ENCODE measurements at places on chromosomes 3 and 15.

- no peak for DNase-seq
Observed at GRCh38 chr15:92612891-92613290, 42.7 kb downstream of the FAM174B start.

DNA sequence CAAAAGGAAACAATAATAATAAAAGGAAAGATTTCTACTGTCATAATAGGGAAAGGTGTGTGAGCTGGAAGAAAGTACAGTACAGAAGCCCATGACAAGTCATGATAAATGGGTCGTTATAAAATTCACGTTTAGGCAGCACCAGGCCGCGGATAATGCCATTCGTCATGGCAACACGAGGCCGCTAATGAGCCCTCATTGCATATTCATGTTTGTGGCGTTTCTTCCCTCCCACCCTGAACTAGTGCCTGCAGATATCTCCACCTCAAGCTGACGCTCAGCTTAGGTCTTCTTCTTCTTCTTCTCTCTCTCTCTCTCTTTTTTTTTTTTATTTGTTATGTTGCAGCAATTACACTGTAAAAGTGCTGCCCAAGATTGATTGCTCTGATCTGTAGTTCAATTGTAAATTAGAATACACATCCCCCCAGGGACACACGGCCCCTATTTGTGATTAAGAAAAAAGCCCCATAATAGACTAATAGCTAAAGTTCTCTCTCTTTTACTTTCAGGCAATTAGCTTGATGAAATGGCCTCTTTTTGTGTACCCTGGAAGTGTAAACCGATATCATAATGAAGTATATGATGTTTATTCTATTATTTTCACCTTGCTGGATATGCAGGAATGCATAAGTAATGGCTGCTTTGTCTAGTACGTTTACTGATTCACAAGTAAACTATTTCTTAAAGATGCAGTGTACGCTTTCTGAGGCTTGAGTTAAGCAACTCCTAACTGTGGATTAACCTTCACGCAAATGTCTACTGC lies 61.9 kb upstream of the NR2F2 start:
- DNase-seq: no peak

DNA sequence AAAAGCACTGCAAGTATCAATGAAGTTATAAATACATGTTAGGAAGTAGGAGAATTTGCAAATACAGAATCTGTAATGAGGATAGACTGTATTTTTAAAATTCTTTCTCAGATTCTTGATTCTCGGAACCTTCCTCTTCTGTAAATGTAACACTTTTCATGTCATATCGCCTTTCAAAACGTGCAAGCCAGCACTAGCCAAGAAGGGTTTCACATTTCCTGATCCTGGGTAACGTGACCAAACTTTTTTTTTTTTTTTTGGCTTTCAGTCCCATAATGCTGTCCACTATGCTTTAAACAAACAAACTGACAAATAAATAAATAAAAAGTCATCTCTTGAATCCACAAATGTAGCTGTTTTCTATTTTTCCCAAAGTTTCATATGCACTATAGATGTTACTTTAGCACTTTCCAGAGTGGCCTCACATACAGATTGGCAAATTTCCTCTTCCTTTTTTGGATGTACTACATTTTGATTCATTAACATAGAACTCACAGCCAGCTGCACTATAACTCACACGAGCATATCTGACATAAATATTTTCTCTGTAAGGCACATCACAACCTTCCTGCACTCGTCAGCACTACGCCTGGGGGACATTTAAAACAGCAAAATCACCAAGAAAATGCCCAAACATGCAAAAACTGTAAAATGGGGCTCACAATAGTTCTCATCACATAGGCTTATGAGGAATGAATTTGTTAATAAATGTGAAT lies 208.1 kb downstream of the OSBPL10 start:
- DNase-seq: no peak

DNA sequence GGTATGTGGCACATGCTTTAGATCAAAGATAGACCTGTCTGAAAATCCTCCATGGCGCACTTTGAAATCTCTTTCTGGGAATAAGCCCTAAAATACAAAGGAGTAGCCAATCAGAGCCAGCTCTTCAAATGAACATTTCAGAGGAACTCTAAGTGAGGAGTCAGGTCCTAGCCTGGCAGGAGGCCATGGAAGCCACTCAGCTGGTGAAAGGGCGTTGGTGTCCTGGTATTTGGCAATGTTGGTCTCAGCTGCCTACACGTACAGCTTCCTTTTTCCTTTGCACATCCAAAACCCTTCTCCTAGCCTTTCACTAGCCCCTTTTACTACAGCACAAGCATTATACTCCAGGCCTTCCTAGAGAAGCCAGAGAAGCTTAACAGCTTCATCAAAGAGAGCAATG lies 5.5 kb downstream of the WDR73 start:
- DNase-seq: no peak

DNA sequence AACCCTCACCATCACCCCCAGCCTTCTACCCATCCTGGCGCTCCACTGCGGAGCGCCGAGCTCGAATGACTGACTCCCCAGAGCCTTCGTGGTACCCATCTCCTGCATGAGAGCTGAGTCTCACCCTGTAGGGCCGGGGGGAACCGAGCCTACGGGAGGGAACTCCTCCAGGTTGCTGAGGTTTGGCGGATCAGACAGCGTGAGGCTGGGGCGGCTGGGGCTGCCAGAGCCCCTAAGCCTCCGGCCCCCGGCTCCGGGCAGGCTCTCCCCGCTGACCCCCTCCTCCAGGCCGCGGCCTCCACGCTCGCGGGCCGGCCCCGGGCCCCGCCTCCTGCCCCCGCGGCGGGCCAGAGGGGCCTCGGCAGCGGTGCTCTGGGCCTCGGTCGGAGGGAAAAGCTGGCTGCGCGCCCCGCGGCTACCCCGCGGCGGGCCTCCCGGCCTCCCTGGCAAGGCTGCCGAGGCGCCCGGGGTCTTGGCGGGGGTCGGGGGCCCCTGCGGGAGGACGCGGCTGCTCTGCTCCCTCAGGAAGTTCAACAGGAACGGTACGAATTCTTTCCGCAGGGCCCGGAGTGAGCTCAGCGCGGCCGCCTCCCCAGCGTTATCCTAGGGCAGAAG lies 643 bp downstream of the CDAN1 start:
- no peak for DNase-seq

DNA sequence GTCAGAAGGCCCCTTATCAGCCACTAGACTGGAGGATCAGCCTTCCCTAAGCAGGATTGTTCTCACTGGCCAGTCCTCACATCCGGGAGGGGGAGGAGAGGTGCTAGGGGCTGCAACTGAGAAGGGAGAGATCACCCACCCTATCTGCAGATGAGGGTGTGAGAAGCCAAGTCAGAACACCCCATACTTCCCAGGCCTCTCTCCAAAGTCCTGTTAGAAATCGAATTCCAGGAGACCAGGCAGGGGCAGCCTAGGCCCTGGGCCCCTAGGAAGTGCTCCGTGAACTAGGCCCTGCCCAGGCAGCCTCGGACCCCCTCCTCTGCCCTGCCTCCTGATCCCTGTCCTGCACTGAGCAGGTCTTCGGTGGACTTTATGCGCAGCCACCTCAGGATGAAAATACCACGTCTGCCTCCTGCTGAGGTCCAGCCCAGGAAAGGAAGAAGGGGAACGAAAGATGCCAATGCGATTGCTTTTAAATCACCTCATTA lies 933 bp downstream of the DZIP1L start:
- DNase-seq: no peak

GRCh38 chr15:31400222-31400927 lies 73.7 kb downstream of the KLF13 start:
- no peak for DNase-seq

DNA sequence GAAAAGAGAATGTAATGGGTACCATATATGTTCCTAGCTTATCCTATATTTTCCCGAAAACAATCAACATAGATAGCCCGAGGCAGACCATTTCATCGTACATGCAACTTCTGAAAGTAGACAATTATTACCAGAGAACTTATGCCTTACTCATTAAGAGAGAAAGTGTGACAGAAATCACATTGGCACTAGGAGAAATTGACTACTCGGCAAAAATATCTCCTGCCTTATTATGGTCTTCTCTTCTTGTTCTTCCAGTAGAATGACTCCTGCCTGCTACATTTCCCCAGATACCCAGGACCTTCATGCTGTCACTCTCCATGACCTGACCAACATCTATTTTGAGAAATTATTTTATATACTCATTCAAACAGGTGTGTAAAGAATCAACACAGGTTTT lies 1015.7 kb downstream of the TUSC7 start:
- DNase-seq: no peak

GRCh38 chr3:56758539-56758981 lies 43.2 kb downstream of the ARHGEF3 start:
- DNase-seq: peak; percentile 83

- no peak for DNase-seq
Observed at GRCh38 chr15:61621146-61621545, 392.0 kb upstream of the RORA start.

- no peak for DNase-seq
Observed at GRCh38 chr3:158339638-158340037, 229.7 kb downstream of the RSRC1 start.

GRCh38 chr3:194158942-194159439 lies 23.0 kb downstream of the HES1 start:
- DNase-seq: no peak

DNA sequence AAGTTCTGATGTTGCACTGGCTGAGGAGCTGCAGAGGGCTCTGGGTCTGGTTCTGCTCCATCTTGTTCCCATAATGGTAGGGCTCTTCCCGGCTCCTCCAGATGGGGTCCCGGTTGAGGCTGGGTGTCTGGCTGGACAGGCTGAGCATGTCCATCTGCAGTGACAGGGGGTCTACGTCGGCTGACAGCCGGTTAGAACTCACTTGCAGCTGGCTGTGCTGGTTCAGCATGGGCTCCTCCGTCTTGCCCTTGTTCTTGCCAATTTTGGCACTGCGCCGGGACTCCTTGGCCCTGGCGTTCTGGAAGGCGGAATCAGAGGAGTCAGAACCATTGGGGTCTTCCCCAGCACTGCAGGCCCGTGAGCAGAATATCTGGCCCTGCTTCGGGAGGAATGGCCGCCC lies 78.1 kb downstream of the PRICKLE2 start:
- no peak for DNase-seq

DNA sequence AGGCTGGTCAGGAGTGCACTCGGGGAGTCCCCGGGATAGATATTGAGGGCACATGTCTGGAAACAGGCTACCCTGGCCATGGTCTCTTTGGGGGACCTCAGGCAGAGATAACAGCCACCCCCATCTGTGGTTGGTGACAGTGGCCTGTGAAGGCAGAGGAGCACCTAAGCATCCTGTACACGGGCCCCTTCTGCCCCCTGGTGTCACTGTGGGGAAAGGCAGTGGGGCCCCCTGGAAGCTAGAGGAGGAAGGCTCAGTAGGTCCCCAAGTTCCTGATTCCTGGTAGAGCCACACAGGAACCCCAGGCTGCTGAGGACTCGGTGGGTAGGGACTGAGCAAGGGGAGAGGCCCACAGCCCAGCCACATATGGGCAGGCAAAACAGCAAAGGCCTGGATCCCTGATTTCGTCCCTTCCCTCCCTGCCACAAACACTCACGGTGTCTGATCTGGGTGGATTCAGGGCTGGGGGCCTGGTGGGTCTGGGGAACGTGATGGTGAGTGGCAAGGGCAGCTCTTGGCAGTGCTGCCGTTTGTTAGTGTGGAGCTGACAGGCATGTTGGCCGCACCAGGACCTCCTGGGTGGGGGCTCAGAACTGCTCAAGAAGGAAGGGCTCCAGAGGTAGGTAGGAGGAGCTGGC lies 14.1 kb upstream of the CXCR6 start:
- DNase-seq: no peak

DNA sequence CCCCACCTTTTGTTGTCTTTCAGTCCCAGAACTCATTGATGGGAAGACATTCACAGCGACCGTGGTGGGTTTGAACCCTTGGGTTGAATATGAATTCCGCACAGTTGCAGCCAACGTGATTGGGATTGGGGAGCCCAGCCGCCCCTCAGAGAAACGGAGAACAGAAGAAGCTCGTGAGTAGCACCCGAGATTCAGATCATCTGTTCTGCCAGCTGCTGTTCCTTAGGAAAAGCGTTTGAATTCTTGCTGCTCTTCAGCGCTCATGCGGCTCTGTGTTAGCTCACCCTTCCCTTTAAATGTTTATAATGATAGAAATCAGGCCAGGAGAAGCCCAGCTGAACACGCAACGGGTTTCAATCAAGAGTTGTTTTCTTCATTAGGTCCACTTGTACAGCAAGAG lies 73.0 kb downstream of the IL5RA start:
- no peak for DNase-seq

DNA sequence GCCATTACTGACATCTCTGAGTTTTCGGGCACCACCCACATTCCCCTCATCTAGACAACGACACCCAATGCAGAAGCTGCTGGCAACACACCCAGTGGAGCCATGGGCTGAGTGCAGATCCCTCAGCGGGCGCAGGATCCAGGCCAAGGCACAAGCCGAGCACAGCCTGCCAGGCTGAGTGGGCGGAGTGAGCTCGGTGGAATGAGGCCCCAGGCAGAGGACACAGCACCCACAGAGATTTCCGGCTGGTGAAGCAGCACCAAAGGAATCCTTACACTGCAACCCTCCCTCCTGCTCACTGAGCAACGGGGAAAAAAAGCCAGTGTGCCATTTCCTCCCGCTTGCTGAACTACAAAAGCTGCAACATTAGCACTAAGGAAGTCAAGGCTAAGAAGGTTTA lies 34.3 kb downstream of the ZMAT3 start:
- DNase-seq: peak; percentile 92

GRCh38 chr3:19945534-19945933 lies 1.4 kb upstream of the RAB5A start:
- no peak for DNase-seq

DNA sequence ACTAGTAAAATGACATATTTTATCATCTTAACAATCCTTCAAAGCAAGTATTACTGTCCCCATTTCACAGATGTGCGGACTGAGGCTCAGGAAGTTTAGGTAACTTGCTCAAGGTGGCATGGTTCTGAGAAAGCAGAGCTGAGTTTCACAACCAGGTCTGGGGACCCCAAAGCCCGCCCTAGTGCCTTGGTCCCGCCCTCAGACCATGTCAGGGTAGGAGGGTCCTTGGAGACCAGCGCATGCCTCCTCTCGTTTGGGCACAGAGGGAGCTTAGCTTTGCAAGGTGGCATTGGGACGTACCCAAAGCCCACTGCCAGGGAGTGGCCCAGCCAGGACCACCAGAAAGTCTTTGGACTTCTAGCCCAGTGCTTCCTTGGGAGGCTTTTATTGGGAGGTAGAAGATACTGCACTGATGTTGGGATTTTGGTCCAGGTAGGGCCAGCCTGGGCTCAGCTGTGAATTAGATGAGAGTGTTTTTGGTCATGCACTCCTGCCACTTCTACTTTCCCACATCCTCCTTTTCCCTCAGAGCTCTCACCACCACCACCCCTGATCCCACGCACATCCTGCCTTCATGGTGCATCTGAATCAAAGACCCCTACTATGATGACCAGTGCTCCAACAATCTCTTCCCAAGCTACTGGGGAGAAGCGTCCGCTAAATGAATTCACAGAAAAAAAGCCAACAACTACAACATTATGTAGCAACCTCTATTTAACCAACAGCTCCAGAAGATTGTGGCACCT lies 307.9 kb downstream of the TLE3 start:
- no peak for DNase-seq

GRCh38 chr3:10555263-10555662 lies 49.9 kb upstream of the ATP2B2 start:
- DNase-seq: no peak

- no peak for DNase-seq
Observed at GRCh38 chr3:32147509-32147908, 41.1 kb downstream of the GPD1L start.
